ENCODE measurements at places on chromosomes 6 and 20.

DNA sequence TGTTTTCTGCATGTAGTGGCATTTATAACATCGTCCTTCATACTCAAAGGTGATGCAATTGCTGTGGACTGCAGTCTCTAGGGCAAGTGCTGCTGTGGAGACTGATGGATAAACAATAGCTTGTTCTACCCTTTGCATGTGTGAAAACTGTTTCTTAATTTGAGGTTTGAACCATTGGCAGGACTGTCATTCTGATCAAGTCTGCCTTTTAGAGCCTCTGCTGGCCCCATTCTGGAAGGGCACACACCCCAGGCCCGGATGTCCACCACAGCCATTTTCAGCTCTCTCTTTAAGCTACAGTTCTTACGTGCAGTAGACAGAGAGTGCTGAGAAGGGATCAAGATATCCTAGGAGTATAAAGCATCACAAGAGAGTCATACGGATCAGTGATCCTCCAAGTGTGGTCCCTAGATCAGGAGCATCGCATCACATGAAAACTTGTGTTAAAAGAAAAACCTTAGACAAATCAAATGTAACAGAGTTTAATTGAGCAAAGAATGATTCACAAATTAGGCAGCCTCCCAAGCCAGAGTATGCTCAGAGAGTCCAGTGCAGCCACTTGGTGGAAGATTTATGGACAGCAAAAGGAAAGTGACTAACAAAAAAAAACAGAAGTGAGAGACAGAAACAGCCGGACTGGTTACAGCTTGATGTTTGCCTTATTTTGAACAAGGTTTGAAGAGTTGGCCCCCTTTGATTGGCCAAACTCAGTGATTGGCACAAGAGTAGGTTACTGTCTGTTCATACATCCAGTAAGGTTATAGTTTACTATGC lies 52.0 kb downstream of the FRK start:
- no peak for DNase-seq

- no peak for DNase-seq
Observed at GRCh38 chr20:63624486-63624885, 2.4 kb downstream of the GMEB2 start.

DNA sequence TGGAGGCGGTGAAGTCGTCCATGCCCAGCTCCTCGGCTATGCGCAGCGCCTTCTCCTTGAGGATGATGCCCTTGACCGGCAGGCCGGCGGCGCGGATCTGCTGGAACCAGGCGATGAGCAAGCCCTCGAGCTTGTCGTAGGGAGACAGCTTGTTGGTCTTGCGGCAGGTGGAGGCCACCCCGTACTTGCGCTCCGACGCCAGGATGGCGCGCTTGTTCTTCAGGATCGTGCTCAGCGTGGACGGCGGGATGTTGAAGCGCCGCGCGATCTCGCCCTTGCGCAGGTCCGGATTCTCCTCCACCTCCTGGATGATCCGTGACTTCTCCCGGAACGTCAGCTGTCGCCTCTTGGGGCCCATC lies 435 bp downstream of the CENPB start:
- DNase-seq, result peak; percentile 54

GRCh38 chr6:81145506-81145905 lies 607.0 kb downstream of the TENT5A start:
- DNase-seq, result no peak

GRCh38 chr6:13256266-13257001 lies 71.9 kb downstream of the TBC1D7 start:
- DNase-seq, result no peak

DNA sequence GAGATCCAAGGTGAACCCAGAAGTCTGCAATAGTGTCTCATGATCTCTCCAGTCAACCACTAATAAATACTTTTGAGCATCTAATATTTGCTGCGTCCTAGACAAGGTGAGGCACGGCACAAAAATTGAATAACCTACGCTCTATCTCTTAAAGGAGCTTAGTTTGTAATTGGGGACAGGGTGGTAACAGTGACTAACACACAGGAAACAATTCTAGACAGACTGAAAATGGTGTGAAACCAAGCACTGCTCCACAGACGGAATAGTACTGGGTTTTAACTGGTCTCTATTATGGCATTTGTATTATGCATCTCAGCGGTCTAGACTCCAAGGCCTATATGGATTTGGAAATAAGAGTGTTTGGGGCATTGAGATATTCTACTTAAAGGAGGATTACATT lies 120.1 kb downstream of the CLIC5 start:
- DNase-seq, result no peak

DNA sequence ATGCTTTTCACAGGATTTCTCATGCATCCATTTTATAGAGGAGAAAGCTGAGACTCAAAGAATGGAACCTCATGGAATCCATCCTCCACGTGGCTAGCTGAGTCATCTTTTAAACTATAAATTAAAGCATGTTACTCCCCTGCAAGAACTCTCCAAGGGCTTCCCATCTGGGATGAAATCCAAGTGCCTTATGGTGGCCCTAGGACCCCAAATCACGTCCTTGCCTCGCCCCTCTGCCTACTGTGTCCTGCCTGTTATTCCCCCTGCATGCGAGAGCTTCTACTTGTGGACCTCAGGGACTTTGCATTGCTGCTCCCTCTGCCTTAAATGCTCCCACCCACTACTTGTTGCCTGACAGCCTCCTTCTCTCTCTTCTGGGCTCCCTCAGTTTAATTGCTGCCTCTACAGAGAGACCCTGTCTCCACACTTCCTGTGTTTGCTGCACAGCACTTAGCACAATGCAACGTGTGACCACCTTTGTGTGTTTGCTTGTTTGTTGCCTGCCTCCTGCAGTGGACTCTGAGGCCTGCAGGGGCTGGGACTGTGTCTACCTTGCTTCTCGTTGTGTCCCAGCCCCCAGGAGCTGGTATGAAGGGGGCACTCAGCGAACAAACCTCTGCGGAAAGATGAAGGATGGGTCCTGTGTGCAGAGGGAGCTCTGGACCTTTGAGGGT lies 39.4 kb downstream of the TOX2 start:
- no peak for DNase-seq

DNA sequence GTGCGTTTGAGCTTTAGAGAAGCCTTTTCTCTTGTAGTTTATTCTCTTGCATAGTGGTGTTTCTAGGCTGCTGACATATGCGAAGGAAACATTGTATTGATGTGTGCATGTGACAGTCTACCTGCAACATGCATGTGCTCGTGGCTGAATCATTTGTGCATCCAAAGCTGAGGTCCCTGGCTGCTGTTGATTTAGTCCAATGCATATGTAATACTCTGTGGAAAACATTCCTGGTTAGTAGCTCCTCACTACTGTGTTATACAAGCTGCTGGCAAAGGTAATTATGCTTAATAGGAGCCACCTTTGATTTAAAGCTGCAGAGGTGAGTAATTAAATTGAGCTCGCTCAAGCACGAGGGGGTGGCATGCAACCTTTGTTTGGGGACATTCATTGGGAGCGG lies 24.5 kb downstream of the TSHZ2 start:
- no peak for DNase-seq

- no peak for DNase-seq
Observed at GRCh38 chr6:72031471-72031870, 145.1 kb downstream of the RIMS1 start.

DNA sequence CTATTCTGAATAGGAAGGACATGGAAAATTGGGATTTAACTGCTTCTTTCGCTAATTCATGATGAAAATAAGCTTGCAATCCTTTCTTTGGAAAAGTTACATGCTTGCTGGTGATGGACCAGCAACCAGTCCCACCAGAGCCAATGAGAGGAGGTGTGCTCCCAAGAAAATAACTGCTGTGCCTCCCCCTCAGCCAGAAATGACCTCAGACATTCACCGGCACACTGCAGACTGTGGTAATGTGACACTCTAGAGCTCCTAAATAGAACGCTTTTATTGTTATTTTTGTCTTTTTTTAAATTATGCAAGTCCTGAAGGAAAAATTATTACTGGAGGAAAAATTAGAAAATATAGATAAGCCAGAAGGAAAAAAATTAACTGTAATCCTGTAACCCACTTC lies 2.6 kb downstream of the PYGB start:
- DNase-seq, result no peak

DNA sequence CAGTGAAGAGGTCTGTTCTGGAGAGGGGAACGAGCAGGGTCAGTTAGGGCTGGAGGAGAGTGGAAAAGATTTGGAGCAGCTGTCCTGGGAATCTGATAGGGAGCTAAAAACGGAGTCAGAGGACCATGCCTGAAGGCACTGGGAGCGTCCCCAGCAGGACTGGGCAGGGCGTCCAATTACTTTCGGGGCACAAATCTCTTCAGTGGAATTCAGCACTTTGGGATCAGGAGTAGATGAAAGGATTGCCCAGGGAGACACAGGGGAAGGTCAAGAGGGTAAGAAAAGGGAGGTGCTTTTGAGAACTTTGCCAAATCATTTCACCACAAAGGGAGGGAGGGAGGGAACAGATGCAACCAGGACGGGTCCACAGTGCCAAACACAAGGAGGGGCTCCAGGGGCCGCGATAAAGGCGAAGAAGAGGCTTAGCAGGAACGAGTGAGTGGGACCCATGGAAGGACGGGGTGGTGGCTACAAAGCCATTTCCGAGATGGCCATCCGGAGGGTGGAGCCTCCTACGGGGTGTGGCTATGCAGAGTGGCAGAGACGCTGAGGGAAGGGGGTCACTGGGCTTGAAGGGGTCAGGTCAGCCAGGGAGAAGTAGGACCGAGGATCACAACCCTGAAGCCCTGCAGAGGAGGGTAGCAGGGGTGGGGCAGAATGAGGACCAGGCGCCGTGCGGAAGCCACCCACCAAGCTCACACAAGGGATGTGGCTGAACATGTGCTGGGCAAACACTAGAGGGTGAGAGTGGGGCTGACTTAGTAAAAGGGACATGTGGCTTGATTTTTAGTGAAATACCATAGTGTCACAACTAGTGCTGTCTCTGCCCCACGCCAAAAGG lies 180.0 kb upstream of the RREB1 start:
- DNase-seq, result no peak

GRCh38 chr20:47252879-47253307 lies 103.6 kb downstream of the ZMYND8 start:
- no peak for DNase-seq

DNA sequence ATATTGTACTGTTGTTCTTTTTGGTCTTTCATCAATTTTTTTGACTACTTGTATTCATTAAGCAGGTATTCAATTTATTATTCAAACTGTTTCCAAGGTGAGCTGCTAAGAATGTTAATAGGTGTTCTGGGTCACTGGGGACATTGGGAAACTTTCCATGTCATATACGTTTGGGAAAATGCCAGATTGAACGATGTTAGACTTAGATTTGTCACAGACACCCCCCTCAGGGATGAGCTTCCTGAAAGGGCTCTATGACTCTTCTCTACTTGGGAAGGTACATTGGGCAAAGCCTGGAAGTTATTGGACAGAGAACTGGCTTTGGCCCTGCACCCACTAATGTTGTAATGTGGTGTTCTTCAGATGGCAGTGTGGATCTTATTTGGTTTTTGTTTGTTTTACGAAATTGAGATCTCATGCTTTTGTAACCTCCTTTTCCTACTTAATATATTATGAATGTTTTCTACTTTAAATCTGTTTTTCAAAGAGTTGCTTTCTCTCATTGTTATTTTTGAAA lies 42.1 kb downstream of the PLCB4 start:
- DNase-seq, result no peak

GRCh38 chr6:30802731-30803130 lies 58.4 kb upstream of the IER3 start:
- DNase-seq, result no peak
